Right cardiac atrium (tissue), 5 donors: ENCODE measurements at places on chromosomes 3 and 15. TPM values are rescaled to one million over a fixed set of nuclear protein-coding genes. Genes with fewer than 3 reads are reported as not detected.

FAM98B gene
- 26.7 TPM for total RNA-seq

TNIK gene
- 17.1 TPM for total RNA-seq

PP2D1 gene
- total RNA-seq = not detected

RTP4 gene
- total RNA-seq = 1.9 TPM

SLC35G2 gene
- total RNA-seq = 6.5 TPM

CMTM8 gene
- 5.5 TPM for total RNA-seq

GRK7 gene
- not detected for total RNA-seq

FBXO40 gene
- total RNA-seq = 196 TPM

GDPGP1 gene
- total RNA-seq = 16.0 TPM

PRTG gene
- 0.58 TPM for total RNA-seq

CORO2B gene
- 13.7 TPM for total RNA-seq

TXNRD3 gene
- 9.1 TPM for total RNA-seq

IL17RE gene
- total RNA-seq = 1.6 TPM

CHL1 gene
- 90.2 TPM for total RNA-seq

CEMIP gene
- total RNA-seq = 2.8 TPM

GNAT1 gene
- total RNA-seq = not detected

SOX14 gene
- total RNA-seq = not detected

GRM7 gene
- not detected for total RNA-seq

FETUB gene
- total RNA-seq = not detected

ACAP2 gene
- 21.8 TPM for total RNA-seq

TPRG1 gene
- total RNA-seq = 5.0 TPM

FSIP1 gene
- 0.34 TPM for total RNA-seq

TM6SF1 gene
- 15.7 TPM for total RNA-seq

SI gene
- not detected for total RNA-seq

THSD4 gene
- 67.3 TPM for total RNA-seq

TRH gene
- not detected for total RNA-seq

RGMA gene
- 9.2 TPM for total RNA-seq

CASR gene
- total RNA-seq = not detected

SPRED1 gene
- total RNA-seq = 11.0 TPM

TMEM202 gene
- total RNA-seq = not detected

DENND4A gene
- 19.2 TPM for total RNA-seq

ZBTB20 gene
- 80.6 TPM for total RNA-seq

TTLL13 gene
- total RNA-seq = not detected

SLC22A14 gene
- total RNA-seq = 0.14 TPM

MOBP gene
- not detected for total RNA-seq

ILDR1 gene
- total RNA-seq = not detected

ITIH1 gene
- not detected for total RNA-seq

PLA2G4D gene
- total RNA-seq = not detected
